ENCODE measurements at places on chromosomes 3 and 15.

DNA sequence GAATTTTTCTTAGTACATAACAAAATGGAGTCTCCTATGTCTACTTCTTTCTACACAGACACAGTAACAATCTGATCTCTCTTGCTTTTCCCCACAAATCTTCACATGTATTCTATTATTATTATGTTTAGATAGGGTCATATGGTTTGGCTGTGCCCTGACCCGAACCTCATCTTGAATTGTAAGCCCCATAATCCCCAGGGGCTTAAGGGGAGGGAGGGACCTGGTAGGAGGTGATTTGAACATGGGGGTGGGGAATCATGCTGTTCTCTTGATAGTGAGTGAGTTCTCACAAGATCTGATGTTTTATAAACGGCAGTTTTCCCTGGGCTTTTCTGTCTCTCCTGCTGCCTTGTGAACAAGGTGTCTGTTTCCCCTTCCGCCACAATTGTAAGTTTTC, 86.7 kb upstream of the SELENOK start:
- DNase-seq, result no peak

- DNase-seq, result no peak
Measured at GRCh38 chr3:146403792-146404191, 65.6 kb downstream of the PLSCR2 start.

DNA sequence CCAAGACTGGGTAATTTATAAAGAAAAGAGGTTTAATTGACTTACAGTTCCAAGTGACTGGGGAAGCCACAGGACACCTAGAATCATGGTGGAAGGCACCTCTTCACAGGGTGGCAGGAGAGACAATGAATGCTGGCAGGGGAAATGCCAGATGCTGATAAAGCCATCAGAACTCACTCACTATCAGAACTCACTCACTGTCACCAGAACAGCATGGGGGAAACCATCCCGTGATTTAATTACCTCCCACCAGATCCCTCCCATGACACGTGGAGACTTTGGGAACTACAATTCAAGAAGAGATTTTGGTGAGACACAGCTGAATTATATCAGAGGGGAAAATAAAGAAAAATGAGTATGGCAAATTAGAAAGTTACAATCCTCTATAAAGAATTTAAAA, 310.9 kb downstream of the BCHE start:
- DNase-seq, result no peak

DNA sequence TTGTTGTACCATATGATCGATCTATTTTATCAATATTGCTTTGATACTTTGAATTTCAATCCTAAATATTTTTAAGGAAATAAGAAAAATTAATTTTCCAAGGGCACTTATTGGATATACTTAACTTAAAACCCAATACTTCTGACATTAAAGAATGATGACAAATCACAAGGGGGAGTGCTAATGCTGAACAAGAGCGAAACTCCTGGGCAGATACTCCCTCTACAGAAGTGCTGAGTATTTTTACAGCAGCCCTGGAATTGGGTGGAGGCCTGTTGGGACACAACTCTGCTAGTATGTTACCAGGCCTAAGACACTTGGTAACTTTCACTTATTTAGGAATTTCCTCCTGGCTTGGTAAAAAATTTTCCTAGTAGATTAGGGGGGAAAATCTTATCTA, 46.2 kb downstream of the DENND6A start:
- DNase-seq, result no peak

GRCh38 chr3:73045391-73045790, 16.1 kb upstream of the EBLN2 start:
- DNase-seq, result no peak

GRCh38 chr3:154364849-154365248, 40.6 kb upstream of the DHX36 start:
- DNase-seq, result no peak

GRCh38 chr3:101149251-101149650, 156.0 kb upstream of the ABI3BP start:
- DNase-seq, result no peak

DNA sequence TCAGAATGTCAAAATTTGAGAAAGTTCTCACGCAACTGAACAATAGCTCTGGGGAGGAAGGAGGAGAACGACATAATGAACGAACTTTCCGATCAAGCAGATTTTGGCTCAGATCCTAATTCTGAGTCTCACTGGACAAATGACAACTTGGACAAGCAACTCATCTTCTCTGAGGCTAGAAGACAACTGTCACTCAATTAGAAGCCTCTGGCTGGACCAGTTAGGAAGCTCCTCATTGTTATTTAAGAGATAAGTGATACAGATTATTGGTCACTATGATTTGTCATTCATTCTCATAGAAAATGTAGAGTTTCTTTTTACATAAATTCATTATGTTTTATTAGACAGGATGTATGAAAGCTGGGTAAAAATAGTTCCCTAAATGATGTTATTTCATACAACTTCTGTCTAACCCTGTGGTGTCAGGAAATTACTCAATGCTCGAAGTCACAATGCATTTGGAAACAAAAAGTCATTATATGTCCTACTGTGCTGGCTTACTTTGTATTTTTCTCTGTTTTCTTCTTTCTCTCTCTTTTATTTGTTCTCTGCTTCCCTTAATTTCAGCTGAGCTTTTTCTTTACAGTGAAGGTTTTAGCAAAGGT, 11.0 kb upstream of the C3orf49 start:
- no peak for DNase-seq

DNA sequence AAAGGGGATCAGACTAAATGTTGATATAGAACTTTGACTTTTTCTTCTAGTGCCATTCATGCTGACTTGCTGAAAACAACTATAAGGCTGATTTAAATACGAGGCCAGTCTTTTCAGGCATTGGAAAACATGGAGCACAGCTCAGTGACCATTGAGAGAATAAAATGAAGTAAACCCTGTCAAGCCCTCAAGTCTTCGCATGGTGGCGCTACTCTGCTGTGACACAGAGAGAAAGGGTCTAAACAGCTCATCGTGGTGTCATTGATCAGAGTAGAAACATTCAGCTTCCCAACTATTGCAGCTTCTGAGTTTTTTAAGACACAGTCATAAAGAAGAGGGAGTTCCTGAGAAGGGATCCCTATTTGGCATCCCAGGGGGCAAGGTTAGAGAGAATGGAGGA, 716.2 kb downstream of the DIPK2A start:
- no peak for DNase-seq

DNA sequence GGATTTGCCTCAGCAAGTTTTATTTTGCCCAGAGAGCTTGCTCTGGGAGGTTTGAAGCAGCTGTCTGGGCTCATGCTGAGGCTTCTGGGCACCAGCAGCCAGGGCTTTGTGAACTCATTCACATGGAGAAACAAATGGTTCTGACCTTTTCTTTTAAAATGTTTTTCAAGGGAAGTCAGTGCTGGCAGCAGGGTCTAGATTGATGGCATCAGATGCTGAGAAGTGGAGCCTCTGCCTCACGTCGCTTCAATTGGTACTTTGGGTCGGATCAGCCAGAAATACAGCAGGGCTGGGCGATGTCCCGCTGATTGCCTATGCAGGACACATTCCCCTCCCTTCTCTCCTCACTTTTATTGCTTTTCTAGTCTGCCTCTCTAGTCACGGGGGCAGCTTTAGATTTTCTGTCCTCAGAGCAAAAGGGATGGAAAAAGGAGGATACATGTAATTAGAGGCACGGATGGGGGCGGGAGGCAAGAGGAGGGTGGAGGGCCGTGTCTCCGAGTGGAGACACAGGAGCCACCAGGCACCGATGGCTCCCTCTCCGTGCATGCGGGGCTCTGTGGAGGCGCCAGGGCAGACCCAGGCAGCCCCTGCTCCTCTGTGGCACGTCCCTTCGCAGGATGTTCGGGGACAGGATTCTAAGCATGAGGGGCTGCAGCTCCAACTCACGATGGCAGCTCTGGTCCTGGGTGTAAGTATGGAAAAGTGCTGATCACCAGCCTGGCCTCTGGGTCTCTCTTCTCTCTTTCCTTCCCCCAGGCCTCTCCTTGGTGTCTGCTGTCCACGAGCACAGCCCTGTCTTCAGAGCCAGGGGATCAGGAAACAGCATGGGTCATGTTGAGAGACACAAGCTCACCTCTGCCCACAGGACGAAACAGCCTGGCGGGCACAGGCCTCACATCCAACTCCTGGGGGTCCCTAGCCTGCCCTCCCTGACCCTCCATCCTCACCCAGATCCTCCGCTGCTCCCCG, 116.1 kb downstream of the FAM43A start:
- no peak for DNase-seq

- no peak for DNase-seq
Measured at GRCh38 chr15:91468871-91469580, 369.0 kb downstream of the SV2B start.

GRCh38 chr3:124636863-124637296, 93.4 kb upstream of the UMPS start:
- DNase-seq, result no peak

- DNase-seq, result no peak
Measured at GRCh38 chr3:170809007-170809974, 60.7 kb downstream of the RPL22L1 start.

DNA sequence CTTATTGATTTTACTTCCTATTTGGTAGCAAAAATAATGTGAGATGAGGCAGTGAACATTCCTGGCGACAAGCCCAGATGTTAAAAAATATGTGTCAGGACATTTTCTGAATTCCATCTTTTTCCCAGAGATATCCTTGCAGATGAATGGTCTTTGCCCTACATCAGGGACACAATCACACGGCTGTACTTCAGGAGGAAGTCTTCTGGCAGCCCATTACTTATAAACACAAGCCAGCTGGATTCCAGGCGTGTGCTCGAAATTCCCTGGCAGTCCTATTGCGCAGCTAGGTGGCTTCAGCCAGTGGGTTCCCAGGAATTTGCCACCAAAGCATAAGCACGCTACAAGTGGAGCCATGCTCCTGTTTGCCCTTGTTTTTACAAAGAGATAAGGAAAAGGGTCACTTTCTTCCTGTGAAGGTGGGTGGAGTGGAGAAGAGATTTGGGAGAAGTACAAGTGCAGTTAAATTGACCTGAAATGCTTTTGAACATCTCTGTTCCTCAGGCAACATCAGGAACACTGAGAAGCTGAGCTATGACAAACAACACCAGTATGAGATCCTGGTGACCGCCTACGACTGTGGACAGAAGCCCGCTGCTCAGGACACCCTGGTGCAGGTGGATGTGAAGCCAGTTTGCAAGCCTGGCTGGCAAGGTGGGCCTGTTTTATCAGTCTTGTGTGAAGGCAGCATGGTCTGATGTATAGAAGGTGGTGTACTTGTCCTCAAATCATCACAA, 257.1 kb upstream of the TRIM42 start:
- no peak for DNase-seq

DNA sequence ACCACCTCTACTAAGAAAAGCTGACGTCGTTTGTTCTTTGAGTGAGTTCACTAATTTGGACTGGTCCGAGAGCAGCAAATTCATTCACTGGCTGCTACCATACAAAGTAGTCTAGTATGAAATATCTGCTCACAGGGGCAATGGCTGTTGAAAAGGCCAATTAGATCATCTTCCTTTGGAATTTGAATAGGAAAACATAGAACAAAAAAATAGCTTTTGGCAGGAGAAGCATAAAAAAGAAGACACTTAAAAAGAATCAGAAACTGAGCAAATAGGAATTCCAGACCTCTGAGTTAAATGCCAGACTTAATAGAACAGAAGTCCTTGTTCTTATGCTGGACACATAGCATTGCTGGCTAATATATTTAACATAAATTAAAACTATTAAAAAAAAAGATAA, 159.3 kb downstream of the IL1RAP start:
- DNase-seq, result no peak

- DNase-seq, result no peak
Measured at GRCh38 chr3:13231781-13232666, 158.8 kb upstream of the IQSEC1 start.

DNA sequence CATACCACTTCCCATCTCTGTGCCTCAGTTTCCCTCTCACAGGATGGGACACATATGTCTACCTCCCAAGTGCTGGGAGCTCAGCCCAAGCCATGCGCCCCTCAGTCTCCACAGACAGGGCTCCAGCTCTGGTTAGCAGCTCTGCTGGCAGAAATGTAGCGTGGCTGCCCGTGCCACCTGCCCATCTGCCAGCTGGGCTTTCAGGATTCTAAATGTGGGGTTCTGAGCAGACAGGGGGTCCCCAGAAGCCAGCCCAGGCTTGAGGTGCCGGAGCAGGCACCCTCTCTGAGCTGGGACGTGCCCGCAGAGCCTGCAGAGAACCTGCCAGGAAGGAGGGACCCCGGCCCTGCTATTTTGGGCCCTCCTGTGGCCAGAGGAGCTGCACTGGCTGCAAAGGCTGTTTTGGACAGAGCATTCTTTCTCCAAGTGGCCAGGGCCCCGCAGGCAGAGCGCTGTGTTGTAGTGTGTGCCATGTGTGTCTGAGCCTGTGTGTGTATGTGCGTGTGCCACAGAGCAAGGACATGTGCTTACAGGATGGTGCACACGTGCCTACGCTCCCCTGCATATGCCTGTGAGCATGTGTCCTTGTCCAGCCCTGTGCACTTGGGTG, 31.7 kb downstream of the PSTPIP1 start:
- no peak for DNase-seq

DNA sequence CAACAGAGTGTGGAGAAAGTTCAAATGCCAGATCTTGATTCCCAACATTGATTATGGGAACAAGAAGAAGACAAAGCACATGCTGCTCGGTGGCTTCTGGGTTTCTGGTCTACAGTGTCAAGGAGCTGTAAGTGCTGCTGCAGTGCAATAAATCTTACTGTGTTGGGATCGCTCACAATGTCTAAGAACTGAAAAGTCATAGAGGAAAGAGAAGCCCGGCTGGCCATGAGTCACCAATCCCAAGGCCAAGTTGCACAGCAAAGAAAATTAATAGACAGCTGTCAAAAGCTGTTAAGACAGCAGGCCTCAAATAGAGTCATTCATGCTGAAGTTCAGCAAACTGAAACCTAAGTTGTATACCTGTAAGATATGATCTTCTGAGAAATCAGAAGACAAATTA, 33.2 kb upstream of the SPPL2A start:
- DNase-seq, result no peak

- no peak for DNase-seq
Measured at GRCh38 chr3:71532639-71533395, 50.7 kb downstream of the FOXP1 start.

GRCh38 chr3:41331041-41331440, 131.7 kb downstream of the CTNNB1 start:
- no peak for DNase-seq

- DNase-seq, result no peak
Measured at GRCh38 chr3:88410259-88410658, 260.5 kb downstream of the C3orf38 start.

GRCh38 chr15:65655026-65655425, 33.3 kb downstream of the SLC24A1 start:
- DNase-seq, result no peak

DNA sequence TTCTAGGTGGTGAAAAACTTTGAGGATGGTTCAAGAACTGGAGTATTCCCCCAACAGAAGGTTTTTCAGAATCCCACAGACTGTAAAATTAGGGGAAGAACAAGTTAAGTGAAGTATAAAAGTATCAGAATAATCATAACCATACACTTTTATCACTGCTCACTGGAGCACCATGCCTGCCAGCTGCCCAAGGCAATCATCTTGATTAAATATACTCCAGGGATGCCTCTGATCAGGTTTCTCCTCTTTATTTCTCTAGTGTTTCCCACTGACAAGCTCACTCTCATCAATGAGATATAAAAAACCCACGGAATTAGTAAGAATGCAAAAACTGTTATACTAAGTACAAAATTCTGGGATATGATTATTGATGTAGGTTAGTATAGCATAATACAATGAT, 108.0 kb downstream of the STAG1 start:
- no peak for DNase-seq

- no peak for DNase-seq
Measured at GRCh38 chr15:70777170-70777926, 14.0 kb upstream of the UACA start.

- no peak for DNase-seq
Measured at GRCh38 chr3:191330530-191331048, 263 bp upstream of the UTS2B start.

- DNase-seq, result no peak
Measured at GRCh38 chr15:77597804-77598453, 34.8 kb downstream of the LINGO1 start.
